Stimulated activated CD8-positive, alpha-beta memory T cell treated with anti-CD3 and anti-CD28 coated beads, Interleukin-4, amount 100 ng/mL, for 1 hour (primary cell): ENCODE measurements at places on chromosomes 1 and 21.

- DNase-seq, result no peak
These were observed 29.7 kb downstream of the AJAP1 start for GRCh38 chr1:4684136-4684535.

- DNase-seq, result no peak
These were observed 290.3 kb upstream of the SGIP1 start for GRCh38 chr1:66243548-66244130.

DNA sequence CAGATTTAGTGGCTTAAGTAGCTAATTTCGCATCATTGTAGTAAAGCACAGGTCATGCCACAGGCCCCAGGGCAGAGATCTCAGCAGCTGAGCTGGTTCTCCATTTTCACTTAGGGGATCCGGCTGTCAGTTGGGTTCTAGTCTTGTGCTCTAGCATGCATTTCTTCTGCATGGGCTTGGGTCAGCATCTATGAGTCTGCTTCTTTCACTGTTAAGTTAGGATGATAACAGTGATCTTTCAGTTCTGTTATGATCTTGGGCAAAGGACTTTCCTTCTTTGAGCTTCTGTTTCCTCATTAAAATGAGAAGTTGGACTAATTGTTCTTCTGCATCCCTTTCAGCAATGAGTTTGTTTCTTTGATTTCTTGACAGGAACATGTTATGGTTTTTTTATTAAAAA lies 123.6 kb upstream of the DNAH14 start:
- no peak for DNase-seq

DNA sequence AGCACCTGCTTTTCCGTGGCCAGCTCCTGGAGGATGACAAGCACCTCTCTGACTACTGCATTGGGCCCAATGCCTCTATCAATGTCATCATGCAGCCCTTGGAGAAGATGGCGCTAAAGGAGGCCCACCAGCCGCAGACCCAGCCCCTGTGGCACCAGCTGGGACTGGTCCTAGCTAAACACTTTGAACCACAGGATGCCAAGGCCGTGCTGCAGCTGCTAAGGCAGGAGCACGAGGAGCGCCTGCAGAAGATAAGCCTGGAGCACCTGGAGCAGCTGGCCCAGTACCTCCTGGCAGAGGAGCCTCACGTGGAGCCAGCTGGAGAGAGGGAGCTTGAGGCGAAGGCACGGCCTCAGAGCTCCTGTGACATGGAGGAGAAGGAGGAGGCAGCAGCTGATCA lies 413 bp downstream of the UBL4B start:
- no peak for DNase-seq

GRCh38 chr1:59997479-59998115 lies 71.0 kb upstream of the CYP2J2 start:
- DNase-seq, result no peak

DNA sequence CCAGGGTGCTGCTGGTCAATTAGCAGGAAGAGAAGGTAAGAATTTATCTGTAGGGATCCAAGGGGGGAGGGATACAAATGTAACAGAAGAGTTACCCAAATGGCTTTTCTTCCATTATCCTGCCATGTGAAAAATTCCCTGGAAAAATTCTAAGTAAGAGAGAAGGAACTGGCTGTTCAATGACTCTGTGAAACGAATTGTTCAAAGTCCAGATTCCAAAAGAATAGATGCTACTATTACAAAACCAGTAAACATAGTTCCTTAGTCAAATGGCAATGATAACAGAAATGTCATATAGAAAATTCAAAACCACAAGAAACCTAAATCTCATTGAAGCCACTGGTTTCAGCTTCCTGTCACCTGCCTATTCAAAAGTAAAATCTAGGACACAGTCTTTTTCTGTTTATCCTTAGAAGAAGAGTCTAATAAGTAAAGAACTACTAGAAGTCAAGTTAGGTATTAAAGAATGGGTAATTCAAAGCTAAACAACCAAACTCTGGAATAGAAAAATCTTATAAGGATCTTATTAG lies 102.6 kb downstream of the ZNF644 start:
- no peak for DNase-seq

DNA sequence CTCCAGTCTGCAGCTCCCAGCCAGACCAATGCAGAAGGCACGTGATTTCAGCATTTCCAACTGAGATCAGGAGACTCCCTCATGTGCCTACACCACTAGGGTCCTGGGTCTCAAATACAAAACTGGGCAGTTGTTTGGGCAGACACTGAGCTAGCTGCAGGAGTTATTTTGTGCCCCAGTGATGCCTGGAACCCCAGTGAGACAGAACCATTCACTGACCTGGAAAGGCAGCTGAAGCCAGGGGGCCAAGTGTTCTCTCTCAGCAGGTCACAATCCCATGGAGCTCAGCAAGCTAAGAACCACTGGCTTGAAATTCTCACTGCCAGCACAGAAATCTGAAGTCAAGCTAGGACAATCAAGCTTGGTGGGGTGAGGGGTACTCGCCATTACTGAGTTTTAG lies 111.7 kb upstream of the TNFSF4 start:
- no peak for DNase-seq

DNA sequence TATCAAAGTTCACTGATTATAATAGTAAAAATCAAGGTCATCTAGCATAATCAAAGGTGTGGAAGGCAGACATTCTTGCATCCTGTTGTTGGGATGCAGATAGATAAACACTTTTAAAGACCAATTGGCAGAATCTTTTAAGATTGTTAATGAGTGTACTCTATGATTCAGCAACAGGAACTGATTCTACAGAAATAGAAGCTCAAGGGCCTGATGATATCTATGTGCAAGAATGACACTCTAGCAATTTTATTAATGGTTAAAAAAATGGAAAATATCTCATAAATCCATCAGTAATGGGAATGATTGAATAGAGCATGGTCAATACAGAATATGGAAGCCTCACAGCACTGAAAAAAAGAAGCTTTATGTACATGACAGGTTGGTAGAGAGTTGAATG lies 2.2 kb upstream of the ATP1A4 start:
- DNase-seq, result no peak

GRCh38 chr21:36550761-36551160 lies 70.8 kb upstream of the CLDN14 start:
- DNase-seq, result no peak

GRCh38 chr1:169860750-169861149 lies 32.9 kb downstream of the SCYL3 start:
- no peak for DNase-seq
